Parietal lobe (tissue), 2 donors: ENCODE measurements at places on chromosomes 4 and X. TPM values are rescaled to one million over a fixed set of nuclear protein-coding genes. Genes with fewer than 3 reads are reported as not detected.

PAGE2 gene
- total RNA-seq: not detected

RAB40AL gene
- 5.6 TPM for total RNA-seq

SPATA4 gene
- total RNA-seq: 0.63 TPM

AMER1 gene
- total RNA-seq: 14.4 TPM

ARHGAP36 gene
- 0.31 TPM for total RNA-seq

CNKSR2 gene
- 243 TPM for total RNA-seq

SGMS2 gene
- 0.63 TPM for total RNA-seq

SLC7A11 gene
- 13.1 TPM for total RNA-seq

TADA2B gene
- 21.3 TPM for total RNA-seq

PRICKLE3 gene
- 0.31 TPM for total RNA-seq

P2RY8 gene
- total RNA-seq: not detected

PPEF2 gene
- not detected for total RNA-seq
